ENCODE measurements at places on chromosomes 12 and 14.

DNA sequence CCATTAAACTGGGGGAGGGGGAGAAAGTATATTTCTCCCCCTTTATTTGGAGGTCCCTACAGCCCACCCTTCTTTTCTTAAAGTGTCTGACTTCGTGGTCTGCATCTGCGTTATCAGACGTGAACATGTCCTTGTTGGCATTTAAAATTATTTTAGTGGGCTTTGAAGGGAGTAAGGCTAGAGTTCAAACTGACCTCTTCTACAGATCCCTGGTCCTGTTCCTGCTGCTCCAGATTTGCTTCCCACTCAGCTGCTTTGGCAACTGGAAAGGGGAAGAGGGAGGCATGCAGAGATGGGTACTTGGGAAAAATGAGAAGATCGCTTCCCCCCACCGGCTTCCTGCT is 611 bp upstream of the SIX6 start:
- DNase-seq: no peak

DNA sequence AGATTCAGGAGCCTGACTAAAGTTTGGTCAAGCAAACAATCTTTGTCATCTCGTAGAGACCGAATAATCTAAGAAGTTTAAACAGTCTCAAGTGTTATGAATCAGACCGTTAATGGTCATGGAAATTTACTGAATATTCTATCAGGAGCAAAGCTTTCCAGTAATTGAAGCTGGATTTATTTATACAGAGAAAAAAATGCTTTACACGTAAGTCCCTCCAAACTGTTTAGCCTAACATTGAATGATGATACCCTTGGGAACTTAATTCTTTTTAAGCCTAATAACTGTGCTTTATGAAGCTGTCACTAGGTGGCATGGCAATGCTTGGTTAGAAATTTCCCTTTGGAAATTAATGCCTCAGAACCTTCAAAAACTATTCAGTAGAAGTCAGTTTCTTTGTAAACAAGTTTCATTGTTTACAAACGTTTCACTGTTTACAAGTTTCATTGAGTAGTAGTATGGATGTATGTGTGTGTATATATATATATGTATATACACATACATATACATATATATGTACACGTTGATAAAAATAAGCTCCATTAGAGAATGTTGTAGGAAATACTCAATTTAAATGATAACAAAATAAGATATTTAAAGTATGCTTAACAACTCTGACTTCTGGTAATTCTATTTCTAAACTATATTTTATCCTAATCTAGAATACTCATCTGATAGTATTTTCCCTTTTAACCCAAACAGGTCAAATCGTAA is 32.1 kb downstream of the DEPDC4 start:
- no peak for DNase-seq

GRCh38 chr12:115872919-115873357 is 404.6 kb downstream of the MED13L start:
- no peak for DNase-seq

GRCh38 chr14:58465421-58465820 is 37.9 kb downstream of the KIAA0586 start:
- DNase-seq: no peak

- peak; percentile 60 for DNase-seq
Observed at GRCh38 chr12:12922191-12922616, 29.8 kb downstream of the GPRC5D start.
